ENCODE measurements at places on chromosomes 12 and 14.
A peak's percentile ranks its signal among the peaks of the same experiment; 100 is the strongest.

- DNase-seq, result no peak
Measured at GRCh38 chr14:100748944-100749343, 22.3 kb downstream of the DLK1 start.

DNA sequence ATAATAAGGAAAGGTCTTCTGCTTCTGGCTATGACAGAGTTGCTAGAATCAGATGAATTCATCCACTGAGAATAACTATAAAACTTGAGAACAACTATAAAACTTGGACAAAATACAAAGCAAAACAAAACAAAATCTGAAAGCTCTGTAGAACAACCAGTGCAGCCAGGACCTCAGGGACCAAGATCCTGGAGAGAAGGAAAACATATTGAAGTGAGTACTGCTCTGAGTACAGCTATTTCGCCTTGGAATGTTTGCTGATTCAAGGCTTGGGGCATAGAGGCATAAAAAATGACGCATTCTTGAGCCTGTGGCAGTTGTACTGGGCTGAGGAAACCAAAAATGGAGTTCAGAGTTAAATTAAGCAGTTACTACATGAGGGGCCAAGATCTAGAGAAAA lies 21.7 kb downstream of the FOXA1 start:
- no peak for DNase-seq

- DNase-seq, result no peak
Measured at GRCh38 chr14:74841230-74842207, 34.4 kb downstream of the PROX2 start.

DNA sequence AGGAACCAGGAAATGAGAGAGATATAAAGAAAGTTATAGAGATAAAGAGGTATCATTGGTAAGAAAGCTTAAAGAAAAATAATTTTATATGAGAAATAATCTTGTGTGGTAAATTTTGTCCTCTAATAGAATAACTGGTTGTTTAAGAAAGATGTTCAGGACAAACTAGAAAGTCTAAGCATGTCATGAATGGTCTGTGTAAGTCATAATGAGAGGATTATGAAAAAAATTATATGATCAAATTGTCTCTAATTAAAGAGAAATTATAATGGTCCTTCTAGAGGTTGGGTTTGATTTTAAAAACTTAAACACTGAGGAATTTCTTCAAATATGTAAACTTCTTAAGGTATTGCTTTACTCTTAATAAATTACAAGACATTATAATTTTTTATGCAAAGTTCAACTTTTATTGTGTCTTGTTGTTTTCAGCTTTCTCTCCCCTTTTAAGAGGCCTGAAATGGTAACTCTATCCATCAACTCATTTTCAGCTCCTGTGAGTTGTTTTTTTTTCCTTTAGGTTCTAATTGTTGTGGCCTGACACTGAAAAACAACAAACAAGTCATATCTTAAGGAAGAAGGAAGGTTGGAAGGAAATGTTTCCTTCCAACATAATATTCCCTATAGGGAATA lies 88.2 kb upstream of the CNOT2 start:
- peak; percentile 28 for DNase-seq

GRCh38 chr14:26395726-26396125 lies 202.1 kb downstream of the NOVA1 start:
- no peak for DNase-seq

GRCh38 chr12:69755302-69755701 lies 16.6 kb downstream of the RAB3IP start:
- no peak for DNase-seq

- DNase-seq, result no peak
Measured at GRCh38 chr12:96751626-96752025, 155.4 kb upstream of the NEDD1 start.

DNA sequence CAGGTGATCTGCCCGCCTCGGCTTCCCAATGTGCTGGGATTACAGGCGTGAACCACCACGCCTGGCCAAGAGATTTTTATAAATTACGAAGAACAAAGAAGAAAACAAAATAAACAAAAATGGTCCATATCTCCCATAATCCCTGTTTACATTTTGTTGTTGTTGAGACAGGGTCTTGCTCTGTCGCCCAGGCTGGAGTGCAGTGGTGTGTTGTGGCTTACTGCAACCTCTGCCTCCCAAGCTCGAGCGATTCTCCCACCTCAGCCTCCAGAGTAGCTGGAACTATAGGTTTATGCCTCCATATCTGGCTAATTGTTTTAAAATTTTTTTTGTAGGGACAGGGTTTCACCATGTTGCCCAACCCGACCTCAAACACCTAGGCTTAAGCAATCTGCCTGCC lies 156.1 kb downstream of the ZNF664 start:
- DNase-seq, result no peak

DNA sequence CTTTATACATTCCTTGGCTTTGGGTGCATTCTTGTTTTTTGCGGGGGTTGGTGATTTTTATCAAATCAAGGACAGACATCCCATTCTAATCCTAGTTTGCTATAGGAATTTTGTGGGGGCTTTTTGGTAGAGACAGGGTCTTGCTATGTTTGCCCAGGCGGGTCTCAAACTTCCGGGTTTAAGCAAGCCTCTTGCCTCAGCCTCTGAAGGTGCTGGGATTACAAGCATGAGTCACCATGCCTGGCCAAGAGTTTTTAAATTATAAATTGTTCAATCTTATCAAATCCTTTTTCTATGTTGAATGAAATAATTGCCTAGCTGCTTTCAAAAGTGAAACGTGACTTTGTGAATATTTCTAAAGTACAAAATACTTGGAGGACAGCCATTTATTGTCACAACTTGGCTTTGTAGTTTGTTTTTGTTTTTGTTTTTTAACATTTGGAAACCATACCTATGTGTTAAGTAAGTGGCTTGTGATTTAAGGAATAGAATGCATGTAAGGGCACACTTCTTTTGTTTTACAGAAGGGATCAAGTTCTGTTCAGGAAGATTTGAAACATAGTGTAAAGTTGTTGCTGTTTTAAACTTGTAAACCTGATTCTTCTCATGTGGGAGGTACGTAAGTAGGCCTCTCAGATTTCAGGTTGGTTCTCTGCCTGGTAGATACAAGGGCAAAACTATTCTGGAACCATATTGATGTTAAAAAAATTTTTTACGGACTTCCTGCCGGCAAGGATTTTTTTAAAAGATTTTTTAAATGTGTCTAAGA lies 13.4 kb downstream of the MARK3 start:
- DNase-seq, result no peak

DNA sequence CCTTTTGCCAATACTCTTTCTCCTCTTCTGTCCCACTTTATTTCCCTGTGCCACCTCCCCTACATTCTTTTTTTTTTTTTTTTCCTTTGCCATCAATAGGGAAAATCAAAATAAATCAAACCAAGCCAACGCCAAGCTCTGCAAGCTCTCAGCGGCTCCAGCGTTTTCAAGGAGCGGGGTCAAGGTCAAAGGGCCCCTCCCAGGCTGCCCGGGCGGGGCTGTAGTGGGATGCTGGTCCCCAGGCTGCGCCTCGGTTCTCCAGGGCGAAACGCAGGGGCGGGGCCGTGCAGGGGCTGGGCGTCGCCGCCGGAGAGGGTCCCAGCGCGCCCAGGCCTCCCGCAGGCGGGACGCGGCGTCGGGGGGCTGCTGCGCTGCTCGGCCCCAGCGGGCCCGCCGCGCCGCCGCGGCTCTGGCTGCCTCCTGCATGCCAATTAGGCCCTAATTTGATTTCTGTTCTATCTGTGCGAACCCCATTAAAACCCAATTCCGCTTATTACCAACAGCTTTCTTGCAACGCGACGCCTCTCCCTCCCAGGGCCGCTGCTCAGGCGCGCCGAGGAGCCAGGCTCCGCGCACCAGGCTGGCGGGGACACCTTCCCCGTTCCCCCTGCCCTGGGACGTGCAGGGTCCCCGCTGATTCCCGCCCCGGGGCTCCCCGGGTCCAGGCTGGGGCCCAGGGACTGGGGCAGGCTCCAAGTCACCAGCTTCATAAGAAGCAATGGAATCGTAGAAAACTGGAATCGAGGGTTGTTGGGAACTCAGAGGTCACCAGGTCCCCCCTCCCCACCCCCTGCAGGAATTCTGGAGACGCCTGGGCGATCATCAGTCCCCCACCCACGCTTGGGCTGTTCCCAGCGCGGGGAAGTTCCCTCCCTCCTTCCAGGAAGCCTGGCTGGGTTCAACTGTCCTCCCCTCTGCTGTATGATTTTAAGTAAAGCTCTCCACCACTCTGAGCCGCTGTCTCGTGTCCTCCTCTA lies 50.7 kb upstream of the MAP1LC3B2 start:
- no peak for DNase-seq

DNA sequence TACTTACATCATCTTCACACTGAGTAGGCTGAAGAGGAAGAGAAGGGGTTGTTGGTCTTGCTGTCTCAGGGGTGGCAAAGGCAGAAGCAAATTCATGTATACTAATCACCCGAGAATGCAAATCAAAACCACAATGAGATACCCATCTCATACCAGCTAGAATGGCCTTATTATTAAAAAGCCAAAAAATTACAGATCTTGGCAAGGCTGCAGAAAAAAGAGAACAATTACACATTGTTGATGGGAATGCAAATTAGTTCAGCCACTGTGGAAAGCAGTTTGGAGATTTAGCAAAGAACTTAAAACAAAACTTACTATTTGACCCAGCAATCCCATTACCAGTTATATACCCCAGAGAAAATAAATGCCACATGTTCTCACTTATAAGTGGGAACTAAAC lies 154.9 kb downstream of the SEC23A start:
- no peak for DNase-seq

DNA sequence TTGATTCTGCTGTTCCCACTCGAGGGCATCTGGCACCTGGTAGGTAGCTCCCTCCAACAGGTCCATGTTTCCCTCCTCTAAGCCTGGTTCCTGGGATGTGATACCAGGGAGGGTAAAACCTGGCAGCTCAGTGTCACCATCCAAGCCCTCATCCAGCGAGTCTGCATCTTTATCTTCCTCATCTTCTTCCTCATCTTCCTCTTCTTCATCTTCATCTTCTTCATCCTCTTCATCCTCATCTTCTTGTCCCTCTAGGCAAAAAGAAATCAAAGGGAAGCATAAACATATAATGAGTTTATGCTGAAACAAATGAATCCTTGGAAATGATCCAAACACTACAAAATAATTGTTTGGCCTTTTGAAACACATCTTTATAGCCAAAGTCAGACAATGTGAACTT lies 55.3 kb downstream of the ARMH4 start:
- DNase-seq, result no peak

GRCh38 chr12:108254517-108255251 lies 84.4 kb downstream of the CMKLR1 start:
- no peak for DNase-seq

DNA sequence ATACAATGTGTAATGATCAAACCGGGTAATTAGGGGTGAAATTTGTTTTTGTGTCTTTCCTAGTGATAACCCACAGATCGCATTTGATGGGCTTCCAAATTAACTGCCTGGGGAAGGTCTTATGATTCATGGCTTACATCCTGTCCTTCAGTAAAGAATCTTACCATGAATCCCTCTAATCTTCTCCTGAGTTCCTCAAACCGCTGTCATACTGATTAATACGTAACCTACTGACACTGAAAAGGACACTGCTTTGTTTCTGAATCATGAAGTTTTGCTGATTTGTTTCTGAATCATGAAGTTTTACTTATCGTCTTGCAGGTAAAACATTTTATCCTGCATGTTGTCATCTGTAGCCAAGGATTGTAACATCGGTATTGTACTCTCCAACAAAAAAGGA lies 52.0 kb upstream of the CRY1 start:
- no peak for DNase-seq

GRCh38 chr12:66648033-66648735 lies 30.7 kb downstream of the GRIP1 start:
- DNase-seq, result no peak

DNA sequence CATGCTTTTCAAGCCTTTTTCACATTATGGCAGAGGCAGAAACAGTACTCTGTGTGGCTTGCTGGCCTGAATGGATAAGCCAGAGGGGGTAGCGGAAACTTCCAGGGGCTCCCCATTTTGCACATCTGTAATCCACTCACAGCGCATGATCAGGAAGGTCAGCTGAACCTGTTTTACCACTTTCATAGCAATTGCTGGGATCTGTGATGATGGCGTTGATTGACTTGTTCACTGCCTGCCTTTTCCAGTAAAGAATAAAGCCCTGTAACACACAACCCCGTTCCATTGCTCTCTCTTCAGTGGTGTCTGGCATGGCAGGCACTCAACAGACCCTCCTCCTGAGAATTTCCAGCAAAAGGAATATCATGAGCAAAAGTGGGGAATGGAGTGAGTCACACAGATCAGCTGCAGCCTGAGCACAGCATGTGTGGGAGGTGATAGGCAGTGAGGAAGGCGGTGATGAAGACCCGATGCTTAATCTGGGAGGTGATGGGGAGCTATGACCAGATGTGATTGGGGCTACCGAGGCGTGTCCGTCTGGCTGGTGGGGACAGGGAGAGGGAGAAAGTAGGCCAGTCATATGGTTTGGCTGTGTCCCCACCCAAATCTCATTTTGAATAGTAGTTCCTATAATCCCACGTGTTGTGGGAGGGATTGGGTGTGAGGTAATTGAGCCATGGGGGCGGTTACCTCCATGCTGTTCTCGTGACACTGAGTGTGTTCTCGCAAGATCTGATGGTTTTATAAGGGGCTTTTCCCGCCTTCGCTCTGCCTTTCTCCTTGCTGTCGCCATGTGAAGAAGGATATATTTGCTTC lies 44.7 kb upstream of the CHST11 start:
- DNase-seq, result no peak

- DNase-seq, result no peak
Measured at GRCh38 chr14:30297876-30298795, 260.8 kb upstream of the G2E3 start.

- DNase-seq, result no peak
Measured at GRCh38 chr12:50611021-50611744, 106.4 kb downstream of the DIP2B start.

DNA sequence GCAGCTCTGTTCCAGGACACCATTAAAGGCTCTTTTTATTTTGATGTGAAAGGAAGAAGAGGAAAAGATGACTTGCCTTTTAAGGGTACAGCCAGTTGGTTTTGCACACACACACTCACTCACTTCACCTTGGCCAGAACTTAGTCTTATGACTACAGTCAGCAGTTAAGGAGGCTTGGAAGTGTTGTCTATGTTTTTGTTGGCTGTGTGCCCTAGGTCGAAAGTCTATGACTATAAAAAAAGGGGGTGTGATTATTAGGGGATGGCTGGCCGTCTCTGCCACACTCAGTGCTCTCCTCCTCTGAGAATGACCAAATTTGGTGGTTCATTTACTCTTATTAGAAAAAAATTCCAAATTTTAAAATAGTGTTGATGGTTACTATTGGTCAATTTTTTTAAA lies 139.5 kb upstream of the OTX2 start:
- no peak for DNase-seq

GRCh38 chr14:89748004-89748403 lies 206.5 kb downstream of the EFCAB11 start:
- DNase-seq, result no peak

- no peak for DNase-seq
Measured at GRCh38 chr12:66258011-66258410, 44.3 kb upstream of the HELB start.
